ENCODE measurements at places on chromosomes 13 and 19. TPM values are rescaled to one million over a fixed set of nuclear protein-coding genes. Genes with fewer than 3 reads are reported as not detected.

- no peaks in the 10 kb centered on the region for H3K36me3 ChIP-seq
- no peak for DNase-seq
- no peak overlapping the region for H3K4me3 ChIP-seq
- H3K4me1 ChIP-seq = no peaks in the 10 kb centered on the region
Measured at GRCh38 chr13:20395061-20395916, 130.4 kb downstream of the CRYL1 start.

DNA sequence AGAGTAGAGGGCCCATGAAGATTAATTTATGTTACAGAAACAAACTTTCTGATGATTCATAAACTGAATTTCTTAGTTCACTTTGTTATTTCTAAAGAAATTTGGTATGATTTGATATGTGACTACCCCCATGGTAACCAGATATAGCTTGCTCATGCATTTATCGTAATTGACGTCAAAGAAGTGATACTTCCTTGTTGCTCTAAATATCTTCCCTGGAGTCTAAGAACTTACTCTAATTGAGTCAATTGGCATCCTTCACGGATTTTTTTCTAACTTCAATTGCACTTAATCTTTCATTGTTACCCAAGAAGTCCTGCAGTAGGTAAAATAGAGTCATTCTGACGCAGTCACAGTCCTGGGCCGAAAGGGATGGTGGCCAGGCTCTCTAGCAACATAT is 240.9 kb downstream of the GPC5 start:
- H3K4me1 ChIP-seq = no peaks in the 10 kb centered on the region
- H3K4me3 ChIP-seq = no peak overlapping the region
- no peaks in the 10 kb centered on the region for H3K36me3 ChIP-seq
- DNase-seq = no peak
- no peaks in the 10 kb centered on the region for H3K27me3 ChIP-seq
- H3K27ac ChIP-seq = no peak overlapping the region

ZNF570 gene
- 6.2 TPM for total RNA-seq

DNA sequence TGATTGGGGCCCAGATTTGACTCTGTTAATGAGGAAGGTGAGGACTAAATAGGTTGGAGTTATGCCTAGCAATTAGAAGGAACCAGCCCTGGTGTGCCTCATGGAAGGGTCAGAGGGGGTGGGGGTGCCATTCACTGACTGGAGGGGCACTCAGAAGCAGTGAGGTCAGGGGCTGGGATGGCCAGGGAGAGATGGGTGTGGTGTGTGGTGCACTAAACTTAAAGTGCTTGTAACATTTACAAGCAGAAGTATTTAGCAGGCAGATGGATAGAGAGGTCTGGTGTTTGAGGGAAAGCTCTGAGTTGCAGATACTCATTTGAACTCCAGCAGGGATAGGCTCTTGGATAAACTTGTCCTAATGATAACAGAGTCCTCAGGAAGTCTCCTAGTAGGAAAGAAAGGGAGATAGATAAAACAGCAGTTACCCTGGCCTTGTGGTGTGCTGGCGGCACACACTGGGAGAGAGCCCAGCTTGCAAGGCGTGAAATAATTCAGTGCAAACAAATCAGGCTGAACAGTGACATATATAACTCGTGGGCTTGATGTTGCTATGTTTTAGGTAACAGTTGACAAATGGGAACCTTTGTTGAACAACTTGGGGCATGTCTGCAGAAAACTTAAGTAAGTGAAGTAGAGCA is 20.0 kb upstream of the UPF3A start:
- H3K4me3 ChIP-seq = no peak overlapping the region
- H3K27ac ChIP-seq = no peak overlapping the region
- H3K4me1 ChIP-seq = peaks cover 42% of the 10 kb centered on the region
- no peaks in the 10 kb centered on the region for H3K27me3 ChIP-seq
- H3K36me3 ChIP-seq = peaks cover 96% of the 10 kb centered on the region
- DNase-seq = no peak

DNA sequence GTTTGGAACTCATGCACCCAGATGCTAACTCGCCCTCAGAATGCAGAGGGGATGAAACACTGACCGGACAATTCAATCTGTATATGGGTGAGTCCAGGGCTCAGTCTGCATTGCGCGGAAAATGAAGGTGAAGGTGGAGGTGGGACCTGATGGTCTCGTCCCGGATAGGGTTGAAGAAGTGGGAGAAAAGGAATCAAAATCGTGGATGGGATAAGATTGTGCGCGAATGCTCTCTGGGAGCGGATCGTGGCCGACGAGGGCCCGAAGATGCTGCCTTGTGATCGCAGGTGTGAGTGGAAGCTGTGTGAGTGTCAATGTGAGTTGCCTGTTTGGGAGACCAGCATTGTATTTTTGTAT is 594 bp upstream of the ZNF850 start:
- peak overlapping the region; percentile 81 for H3K4me3 ChIP-seq
- no peaks in the 10 kb centered on the region for H3K27me3 ChIP-seq

DNA sequence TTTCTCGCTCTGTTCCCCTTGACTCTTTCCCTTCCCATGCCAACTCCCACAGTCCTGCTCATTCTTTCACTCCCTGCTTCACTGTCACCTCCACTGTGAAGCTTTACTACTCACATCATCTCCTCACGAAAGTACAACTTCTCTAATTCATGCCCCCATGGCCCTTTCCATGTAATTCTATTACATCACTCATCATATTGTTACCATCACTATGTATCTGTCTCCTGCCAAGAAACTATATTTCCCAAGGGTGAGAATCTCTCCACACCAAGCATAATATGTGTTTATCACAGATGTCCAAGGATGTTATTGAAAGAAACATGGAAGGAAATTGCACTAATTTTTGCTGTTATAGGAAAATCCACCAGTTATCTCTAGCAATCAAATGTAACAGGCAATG is 37.2 kb upstream of the LRCH1 start:
- no peak overlapping the region for H3K27ac ChIP-seq
- no peak for DNase-seq
- no peak overlapping the region for H3K4me3 ChIP-seq

ZNF486 gene
- 11.6 TPM for total RNA-seq

FFAR2 gene
- 0.47 TPM for total RNA-seq

- H3K27me3 ChIP-seq = no peaks in the 10 kb centered on the region
- H3K4me1 ChIP-seq = peaks cover 28% of the 10 kb centered on the region
- H3K36me3 ChIP-seq = peaks cover 13% of the 10 kb centered on the region
- peak; percentile 78 for DNase-seq
- peak overlapping the region; percentile 82 for H3K4me3 ChIP-seq
- peak overlapping the region; percentile 100 for H3K27ac ChIP-seq
Measured at GRCh38 chr19:43755256-43755801, 567 bp upstream of the SMG9 start.

GRCh38 chr13:94776956-94777355 is 64.6 kb upstream of the SOX21 start:
- H3K36me3 ChIP-seq = no peaks in the 10 kb centered on the region
- H3K27ac ChIP-seq = no peak overlapping the region
- no peak overlapping the region for H3K4me3 ChIP-seq
- H3K4me1 ChIP-seq = no peaks in the 10 kb centered on the region

PRRG2 gene
- 2.2 TPM for total RNA-seq

DNA sequence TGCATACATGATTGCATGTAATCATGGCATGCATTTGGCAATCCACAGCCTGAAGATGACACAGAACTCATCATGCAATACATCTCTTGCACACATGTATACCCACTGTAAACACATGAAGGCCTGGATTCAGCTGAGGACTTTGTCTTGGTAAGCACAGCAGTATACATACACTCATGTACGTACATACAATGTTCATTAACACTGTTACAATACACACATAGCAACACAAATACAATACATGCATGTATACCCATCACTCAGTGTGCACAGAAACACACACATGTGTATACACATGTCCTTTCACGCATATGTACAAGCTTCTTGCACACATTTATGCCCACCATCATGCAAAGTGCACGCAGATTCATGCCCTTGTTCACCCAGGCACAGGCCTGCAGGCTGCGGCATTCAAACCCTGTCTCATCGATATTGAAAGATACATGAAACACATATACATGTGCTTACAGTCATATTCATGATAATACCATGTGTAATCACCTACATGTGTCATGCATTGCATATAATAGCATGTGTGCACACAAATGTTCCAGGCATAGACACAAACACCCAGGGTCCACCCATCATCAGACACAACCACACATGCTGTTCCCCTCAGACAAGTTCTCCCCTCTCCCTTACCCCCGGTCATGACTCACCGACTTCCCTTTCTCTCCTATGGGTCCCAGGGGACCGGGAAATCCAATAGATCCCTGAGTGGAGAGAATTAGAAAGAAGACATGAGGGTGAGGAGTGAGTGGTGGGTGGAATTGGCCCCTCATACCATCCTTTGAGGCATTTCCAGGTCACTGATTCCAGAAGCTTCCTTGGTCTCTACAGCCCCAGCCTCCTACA is 28.7 kb downstream of the COL5A3 start:
- H3K4me1 ChIP-seq = no peaks in the 10 kb centered on the region
- H3K27ac ChIP-seq = no peak overlapping the region
- no peak overlapping the region for H3K4me3 ChIP-seq
- DNase-seq = no peak
- H3K27me3 ChIP-seq = no peaks in the 10 kb centered on the region

DNA sequence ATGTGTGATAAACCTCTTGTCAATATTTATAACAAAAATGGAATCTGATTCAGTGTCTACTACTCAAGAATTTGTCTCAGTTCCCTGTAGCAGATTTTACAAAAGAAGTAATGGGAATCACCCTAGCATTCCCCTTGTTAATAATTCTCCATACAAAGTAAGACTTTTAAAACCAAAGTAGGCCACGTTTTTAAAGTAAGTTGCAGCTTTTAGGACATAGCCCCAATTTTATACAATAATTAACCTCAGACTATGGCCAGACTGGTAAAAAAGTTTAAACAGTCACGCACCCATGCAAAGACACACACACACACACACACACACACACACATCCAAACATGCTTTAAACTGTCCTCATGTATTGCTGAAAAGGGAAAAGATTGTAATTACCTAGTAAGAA is 589.9 kb downstream of the PCDH9 start:
- H3K36me3 ChIP-seq = no peaks in the 10 kb centered on the region
- H3K4me1 ChIP-seq = no peaks in the 10 kb centered on the region
- H3K4me3 ChIP-seq = no peak overlapping the region
- H3K27me3 ChIP-seq = no peaks in the 10 kb centered on the region

GRCh38 chr13:29664591-29664990 is 69.1 kb upstream of the SLC7A1 start:
- no peaks in the 10 kb centered on the region for H3K36me3 ChIP-seq
- no peak overlapping the region for H3K27ac ChIP-seq
- DNase-seq = no peak
- no peaks in the 10 kb centered on the region for H3K4me1 ChIP-seq

- H3K36me3 ChIP-seq = peaks cover 9% of the 10 kb centered on the region
- no peak overlapping the region for H3K4me3 ChIP-seq
- H3K4me1 ChIP-seq = no peaks in the 10 kb centered on the region
- no peak for DNase-seq
- no peaks in the 10 kb centered on the region for H3K27me3 ChIP-seq
- H3K27ac ChIP-seq = no peak overlapping the region
Measured at GRCh38 chr19:7267792-7268704, 26.2 kb downstream of the INSR start.

- peaks cover 60% of the 10 kb centered on the region for H3K4me1 ChIP-seq
- H3K36me3 ChIP-seq = peaks cover 82% of the 10 kb centered on the region
- peak overlapping the region; percentile 91 for H3K27ac ChIP-seq
- no peak for DNase-seq
- no peak overlapping the region for H3K4me3 ChIP-seq
- no peaks in the 10 kb centered on the region for H3K27me3 ChIP-seq
Measured at GRCh38 chr19:8486661-8487136, 15.7 kb downstream of the PRAM1 start.

GRCh38 chr13:75217949-75218348 is 264.0 kb downstream of the TBC1D4 start:
- peaks cover 20% of the 10 kb centered on the region for H3K27me3 ChIP-seq
- no peaks in the 10 kb centered on the region for H3K36me3 ChIP-seq
- no peak overlapping the region for H3K27ac ChIP-seq
- no peaks in the 10 kb centered on the region for H3K4me1 ChIP-seq
- no peak overlapping the region for H3K4me3 ChIP-seq
- DNase-seq = no peak

GRCh38 chr13:106752584-106753170 is 184.7 kb upstream of the ARGLU1 start:
- H3K27ac ChIP-seq = no peak overlapping the region
- no peak overlapping the region for H3K4me3 ChIP-seq
- DNase-seq = no peak
- H3K4me1 ChIP-seq = no peaks in the 10 kb centered on the region

GRCh38 chr19:13053761-13054625 is 48.7 kb downstream of the LYL1 start:
- peak overlapping the region; percentile 64 for H3K27ac ChIP-seq
- no peak for DNase-seq
- peaks cover 63% of the 10 kb centered on the region for H3K27me3 ChIP-seq
- no peak overlapping the region for H3K4me3 ChIP-seq
- no peaks in the 10 kb centered on the region for H3K36me3 ChIP-seq
- H3K4me1 ChIP-seq = peaks cover 13% of the 10 kb centered on the region

GRCh38 chr19:15108845-15109767 is 1.9 kb downstream of the SYDE1 start:
- peaks cover 4% of the 10 kb centered on the region for H3K36me3 ChIP-seq
- no peak for DNase-seq
- no peak overlapping the region for H3K4me3 ChIP-seq
- peaks cover 30% of the 10 kb centered on the region for H3K27me3 ChIP-seq

DNA sequence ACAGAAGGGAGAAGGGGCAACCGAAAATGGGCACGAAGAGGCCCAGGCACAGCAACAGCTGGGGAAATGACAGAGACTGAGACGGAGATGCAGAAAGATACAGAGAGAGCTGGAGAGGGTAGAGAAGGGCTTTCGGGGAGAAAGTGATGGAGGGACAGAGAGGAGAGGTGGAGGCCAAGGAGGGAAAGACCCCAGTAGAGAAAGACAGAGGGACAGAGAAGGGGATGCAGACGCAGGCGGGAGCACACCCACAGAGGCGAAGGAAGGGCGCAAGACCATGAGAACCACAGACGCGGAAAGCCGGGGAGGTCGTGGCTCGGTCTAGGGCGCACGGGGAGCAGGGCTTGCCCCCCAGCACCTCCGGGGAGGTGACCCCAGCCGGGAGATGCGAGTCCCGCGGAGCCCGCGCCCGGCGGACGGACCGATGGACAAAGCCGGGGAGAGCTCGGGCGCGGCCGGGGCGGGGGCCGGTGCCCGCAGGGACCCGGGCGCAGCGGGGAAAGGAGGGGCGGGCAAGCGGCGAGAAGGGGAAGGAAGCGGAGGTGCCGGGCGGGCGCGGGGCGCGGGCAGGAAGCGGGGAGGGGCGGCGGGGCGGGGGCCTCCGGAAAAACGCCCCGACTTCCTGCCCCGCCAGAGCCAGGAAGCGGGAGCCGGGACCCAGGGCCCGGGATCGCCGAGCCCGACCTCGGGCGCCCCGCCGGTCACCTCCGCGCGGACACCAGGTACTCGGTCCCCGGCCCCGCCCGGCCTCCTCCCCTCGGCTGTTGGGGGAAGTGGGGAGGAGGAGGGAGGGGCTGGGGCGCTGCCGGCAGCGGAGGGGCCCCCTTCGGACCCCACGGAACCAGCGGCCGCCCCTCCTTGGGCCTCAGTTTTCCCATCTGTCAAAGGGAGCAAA is at the start of gene ARHGEF1:
Gene ARHGEF1, plus strand, starts transcription at position 617 of the 895 bp plus-strand sequence. CDS start 4,899 bp downstream, outside the sequence.
- H3K27ac ChIP-seq = peak within 1 kb of the TSS; percentile 94
- peak within 1 kb of the TSS; percentile 86 for H3K4me3 ChIP-seq
- H3K27me3 ChIP-seq = no peaks in the 10 kb centered on the region
- H3K4me1 ChIP-seq = peaks cover 66% of the 10 kb centered on the region

ZSCAN4 gene
- total RNA-seq = 0.05 TPM
